ENCODE measurements at places on chromosomes 16 and 17. TPM values are rescaled to one million over a fixed set of nuclear protein-coding genes. Genes with fewer than 3 reads are reported as not detected.

Gene USP43
- total RNA-seq, result 0.12 TPM

Gene BCAS3
- total RNA-seq, result 19.0 TPM

Gene RBBP6
- total RNA-seq, result 61.1 TPM

Gene POLR2A
- total RNA-seq, result 208 TPM

Gene AGRP
- total RNA-seq, result not detected

Gene OTOP2
- total RNA-seq, result not detected

Gene USP6
- total RNA-seq, result 0.05 TPM

Gene CES1
- not detected for total RNA-seq

Gene KRTAP4-4
- not detected for total RNA-seq
